ENCODE measurements at places on chromosomes 6 and 20.

DNA sequence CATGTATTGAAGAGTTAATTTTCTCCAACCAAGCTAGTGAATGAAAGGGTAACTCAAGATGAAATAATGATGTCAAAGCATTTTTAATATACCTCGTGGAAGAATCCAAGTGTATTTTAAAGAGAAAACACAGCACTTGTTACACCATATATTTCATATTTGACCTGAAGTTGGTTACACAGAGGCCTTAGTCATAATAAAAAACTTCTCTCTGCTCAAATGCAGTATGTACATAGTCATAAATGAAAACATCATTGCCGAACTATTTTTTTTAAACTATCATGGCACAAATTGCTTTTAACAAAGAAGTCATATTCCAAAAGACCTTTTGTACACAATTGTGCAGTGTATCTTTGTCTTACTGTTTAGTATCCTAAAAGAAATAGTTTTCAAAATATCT, 43.0 kb downstream of the BACH2 start:
- no peak for DNase-seq

- no peak for DNase-seq
Observed at GRCh38 chr20:62305149-62305764, 2.5 kb downstream of the ADRM1 start.

GRCh38 chr6:71887744-71888230, 1.4 kb downstream of the RIMS1 start:
- DNase-seq = no peak

DNA sequence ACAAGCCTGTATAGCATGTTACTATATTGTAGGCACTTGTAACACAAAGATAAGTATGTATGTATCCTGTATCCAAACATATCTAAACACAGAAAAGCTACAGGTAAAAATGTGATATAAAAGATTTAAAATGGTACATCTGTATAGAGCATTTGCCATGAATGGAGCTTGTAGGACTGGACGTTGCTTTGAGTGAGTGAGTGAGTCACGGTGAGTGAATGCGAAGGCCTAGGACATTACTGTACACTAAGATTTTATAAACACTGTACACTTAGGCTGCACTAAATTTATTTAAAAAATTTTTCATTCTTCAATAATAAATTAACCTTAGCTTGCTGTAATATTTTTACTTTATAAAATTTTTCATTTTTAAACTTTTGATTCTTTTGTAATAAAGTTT, 136.9 kb downstream of the NKAIN2 start:
- DNase-seq = no peak

DNA sequence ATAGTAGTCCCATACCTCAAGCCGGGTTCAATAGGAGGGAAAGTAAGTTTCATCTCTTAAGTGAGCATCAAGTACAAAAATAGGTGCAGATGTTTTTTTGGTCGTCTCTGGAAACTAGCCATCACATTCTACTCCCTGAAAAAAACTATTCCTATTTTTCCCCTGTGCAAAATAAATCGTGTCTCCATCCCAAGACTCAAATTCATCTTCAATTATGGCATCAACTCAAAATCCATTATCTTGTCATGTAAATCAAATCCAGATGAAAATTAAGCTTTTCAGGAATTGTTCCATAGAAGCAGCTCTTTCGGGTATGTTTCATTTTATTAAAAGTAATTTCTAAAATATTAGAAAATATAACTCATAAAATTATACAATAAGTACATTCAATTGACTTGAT, 1368.4 kb downstream of the GRIK2 start:
- DNase-seq = no peak

DNA sequence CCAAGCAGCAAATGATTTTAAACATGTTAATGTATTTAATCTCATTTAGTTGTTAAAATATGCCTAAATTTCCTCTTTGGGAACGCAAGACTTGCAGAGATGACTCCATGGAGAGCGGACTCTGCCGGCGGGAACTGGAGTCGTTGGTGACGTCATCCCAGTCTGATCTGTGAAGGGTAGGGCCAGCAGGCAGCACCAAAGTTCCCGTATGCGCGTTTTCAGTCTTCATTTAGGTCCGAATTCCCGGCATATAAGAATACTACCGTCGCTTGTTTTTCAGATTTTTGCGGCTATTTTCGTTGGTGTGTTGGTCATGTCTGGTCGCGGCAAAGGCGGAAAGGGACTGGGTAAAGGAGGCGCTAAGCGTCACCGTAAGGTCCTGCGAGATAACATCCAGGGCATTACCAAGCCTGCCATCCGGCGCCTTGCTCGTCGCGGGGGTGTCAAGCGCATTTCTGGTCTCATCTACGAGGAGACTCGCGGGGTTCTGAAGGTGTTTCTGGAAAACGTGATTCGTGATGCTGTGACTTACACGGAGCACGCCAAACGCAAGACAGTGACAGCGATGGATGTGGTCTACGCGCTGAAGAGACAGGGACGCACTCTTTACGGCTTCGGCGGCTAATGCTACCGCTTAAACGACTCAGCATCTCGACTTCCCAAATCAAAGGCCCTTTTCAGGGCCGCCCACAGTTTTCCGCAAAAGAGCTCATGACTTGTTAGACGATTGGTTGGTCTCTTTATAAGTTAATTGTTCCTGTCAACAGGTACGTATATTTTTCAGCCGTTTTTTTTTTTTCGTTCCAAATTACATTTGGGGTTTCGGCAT, 117.3 kb downstream of the HFE start:
- DNase-seq = peak; percentile 86

- DNase-seq = no peak
Observed at GRCh38 chr20:57330998-57331397, 1.4 kb downstream of the SPO11 start.

GRCh38 chr6:44624936-44625573, 237.5 kb downstream of the CDC5L start:
- no peak for DNase-seq

- DNase-seq = no peak
Observed at GRCh38 chr6:43782764-43783513, 12.9 kb downstream of the VEGFA start.

- no peak for DNase-seq
Observed at GRCh38 chr20:15991279-15991678, 582.0 kb downstream of the KIF16B start.

DNA sequence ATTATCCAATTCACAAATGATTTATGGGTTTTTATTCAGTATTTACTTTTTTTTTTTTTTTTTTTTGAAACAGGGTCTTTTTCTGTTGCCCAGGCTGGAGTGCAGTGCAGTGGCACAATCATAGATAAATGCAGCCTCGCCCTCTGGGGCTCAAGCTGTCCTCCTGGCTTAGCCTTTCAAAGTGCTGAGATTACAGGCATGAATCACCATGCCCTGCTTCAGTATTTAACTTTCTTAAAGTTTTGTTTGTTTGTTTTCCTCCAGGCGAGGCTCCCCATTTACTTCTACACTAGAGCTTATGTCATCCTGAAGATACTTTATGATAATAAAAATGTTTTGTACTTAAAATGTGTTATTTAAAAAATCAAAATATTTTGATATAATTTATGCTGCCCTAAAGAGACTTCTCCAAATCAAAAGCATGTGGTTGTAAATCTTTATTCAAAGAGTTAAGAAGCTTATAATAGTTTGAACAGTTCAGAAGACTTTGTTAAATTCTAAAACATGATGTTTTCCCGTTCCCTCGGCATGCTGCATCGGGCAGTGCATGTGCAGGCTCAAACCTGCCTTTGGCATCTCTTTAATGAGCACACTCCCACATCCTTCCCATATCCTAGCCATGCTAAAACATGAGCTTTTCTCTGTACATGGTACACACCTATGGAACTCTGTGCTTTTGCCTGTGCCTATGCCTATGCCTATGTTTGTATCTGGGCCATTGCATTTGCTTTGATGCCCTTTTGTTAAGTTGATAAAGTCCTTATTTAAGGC, 11.0 kb downstream of the SMPDL3A start:
- no peak for DNase-seq

GRCh38 chr20:37267667-37268313, 6.2 kb upstream of the GHRH start:
- peak; percentile 13 for DNase-seq

GRCh38 chr6:164167873-164168405, 753.4 kb downstream of the QKI start:
- DNase-seq = no peak

- no peak for DNase-seq
Observed at GRCh38 chr6:34630040-34630439, 66.5 kb downstream of the ILRUN start.

DNA sequence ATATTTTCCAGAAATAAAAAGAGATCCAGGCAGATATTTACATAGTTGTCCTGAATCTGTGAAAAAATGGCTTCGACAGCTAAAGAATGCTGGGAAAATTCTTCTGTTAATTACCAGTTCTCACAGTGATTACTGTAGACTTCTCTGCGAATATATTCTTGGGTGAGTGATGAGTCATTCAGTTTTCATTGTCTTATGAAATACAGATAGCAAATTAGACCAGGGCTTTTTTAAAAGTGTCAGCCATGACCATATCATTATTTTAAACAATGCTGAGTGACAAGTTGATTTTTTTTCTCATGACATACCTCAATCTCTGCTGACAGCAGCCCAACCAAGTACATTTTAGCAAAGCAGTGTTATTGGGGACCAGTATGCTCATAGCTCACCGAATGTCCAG, 32.8 kb downstream of the TSPYL4 start:
- DNase-seq = no peak

DNA sequence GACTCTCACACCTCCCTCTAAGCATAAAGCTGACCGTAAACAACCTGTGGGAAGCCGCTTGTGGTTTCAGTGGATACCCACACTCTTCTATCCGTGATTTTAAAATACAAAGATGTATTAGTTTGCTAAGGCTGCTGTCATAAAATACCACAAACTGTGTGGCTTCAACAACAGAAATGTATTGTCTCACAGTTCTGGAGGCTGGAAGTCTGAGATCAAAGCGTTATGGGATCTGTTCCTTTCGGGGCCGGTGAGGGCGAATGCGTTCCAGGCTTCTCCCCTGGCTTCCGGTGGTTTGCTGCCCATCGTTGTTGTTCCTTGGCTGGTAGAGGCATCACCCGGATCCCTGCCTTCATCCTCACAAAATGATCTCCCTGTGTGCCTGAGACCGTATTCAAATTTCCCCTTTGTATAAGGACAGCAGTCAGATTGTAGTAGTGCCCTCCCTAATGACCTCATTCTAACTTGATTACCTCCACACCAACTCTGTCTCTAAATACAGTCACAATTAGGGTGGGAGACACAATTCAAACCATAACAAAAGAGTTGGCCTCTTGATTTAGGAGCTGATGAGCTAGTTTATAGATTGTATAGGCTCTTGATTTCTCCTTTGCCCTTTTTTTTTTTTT, 210.6 kb upstream of the SOX4 start:
- no peak for DNase-seq

DNA sequence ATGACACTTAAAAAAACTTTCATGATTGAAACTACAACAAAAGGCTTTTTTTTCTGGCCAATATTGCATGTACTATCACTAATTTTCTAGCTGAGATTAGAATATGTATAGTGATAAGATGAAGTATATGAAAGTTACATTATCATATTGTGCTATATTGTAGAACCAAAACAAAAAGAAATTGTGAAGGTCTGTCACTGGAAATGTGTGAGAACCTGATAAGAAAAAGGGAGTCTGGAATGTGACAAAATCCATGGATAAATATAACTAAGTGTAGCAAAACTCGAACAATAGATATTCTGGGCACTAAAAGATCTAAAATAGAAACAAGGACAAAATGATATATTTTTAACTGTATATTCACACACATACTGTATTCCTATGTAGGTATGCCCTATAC, 36.7 kb upstream of the FAM135A start:
- DNase-seq = no peak

GRCh38 chr6:30776390-30777154, 32.2 kb upstream of the IER3 start:
- no peak for DNase-seq

DNA sequence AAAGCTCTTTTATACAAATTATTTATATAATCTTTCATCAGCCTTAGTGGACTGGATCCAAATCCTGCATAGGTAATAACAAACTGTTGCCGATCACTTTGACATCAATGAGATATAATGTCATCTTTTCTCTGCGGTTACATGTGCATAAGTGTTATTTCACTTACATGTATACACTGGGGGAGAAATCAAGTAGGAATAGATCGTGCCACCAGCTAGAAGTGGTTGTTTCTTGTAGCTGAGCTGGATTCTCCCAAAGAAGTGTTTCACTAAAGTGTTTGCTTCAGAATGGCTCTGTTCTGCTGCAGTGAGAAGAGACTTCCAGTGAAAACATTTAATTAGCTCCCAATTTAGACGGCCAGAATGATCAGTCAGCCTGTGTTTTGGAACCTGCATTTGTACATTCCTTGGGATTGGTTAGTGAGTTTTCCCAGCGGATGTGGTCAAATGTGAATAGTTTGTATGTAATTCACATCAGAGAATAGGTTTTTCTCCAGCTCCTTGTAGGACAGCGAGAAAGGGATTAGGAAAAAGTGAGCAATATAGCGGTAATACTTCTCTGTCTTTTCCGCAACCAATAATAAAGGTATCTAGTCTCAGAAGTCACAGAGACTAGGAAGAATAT, 163.1 kb upstream of the CCN2 start:
- DNase-seq = no peak

- DNase-seq = no peak
Observed at GRCh38 chr6:35487658-35488516, 9.0 kb downstream of the TEAD3 start.

GRCh38 chr20:54355631-54356280, 119.6 kb upstream of the DOK5 start:
- DNase-seq = no peak

DNA sequence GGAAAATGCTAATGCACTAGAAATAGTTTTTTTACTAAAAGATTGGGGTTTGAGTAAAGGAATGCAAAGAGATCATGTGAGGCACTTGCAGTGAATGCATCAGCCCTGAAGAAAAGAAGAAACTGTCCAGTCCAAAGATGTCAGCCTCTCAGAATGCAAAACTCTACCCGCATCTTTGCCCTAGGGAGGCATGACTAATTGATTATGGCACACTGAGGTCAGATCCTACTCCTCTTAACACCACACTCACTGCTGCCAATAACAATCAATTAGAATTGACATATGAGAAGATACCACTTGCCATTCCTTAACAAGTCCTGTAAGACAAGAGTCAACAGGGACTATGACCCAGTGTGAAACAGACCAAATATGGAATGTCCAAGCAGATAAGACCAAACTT, 262.3 kb upstream of the PLN start:
- no peak for DNase-seq

DNA sequence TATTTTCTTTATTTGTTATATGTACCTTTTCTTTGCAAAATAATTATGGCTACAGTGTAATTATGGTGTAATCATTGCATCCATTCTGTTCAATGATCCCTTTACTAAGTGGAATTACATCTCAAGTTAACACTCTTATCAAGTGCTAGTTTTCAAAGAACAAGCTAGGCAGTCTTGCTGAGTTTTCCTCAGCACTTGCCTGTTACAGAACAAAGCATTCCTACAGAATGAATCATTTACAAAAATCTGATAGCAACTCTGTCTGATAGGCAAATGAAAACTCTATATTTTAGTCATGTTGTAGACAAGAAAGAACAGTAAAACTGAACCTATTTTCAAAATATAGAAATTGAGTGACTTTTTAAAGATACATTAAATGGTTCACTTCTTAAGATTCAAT, 109.8 kb upstream of the POU3F2 start:
- DNase-seq = no peak

- DNase-seq = no peak
Observed at GRCh38 chr6:64376394-64376793, 740.8 kb downstream of the PHF3 start.

GRCh38 chr20:63009988-63010769, 3.4 kb upstream of the BHLHE23 start:
- DNase-seq = no peak

GRCh38 chr20:23139524-23139923, 53.4 kb upstream of the CD93 start:
- no peak for DNase-seq
